ENCODE measurements at places on chromosomes 12 and 14. TPM values are rescaled to one million over a fixed set of nuclear protein-coding genes. Genes with fewer than 3 reads are reported as not detected.
A peak's percentile ranks its signal among the peaks of the same experiment; 100 is the strongest.

- H3K4me1 ChIP-seq, result no peaks in the 10 kb centered on the region
- no peak for DNase-seq
- H3K27ac ChIP-seq, result no peak overlapping the region
- H3K4me3 ChIP-seq, result no peak overlapping the region
- peaks cover 8% of the 10 kb centered on the region for H3K27me3 ChIP-seq
Measured at GRCh38 chr14:24063263-24063836, 8.0 kb upstream of the CPNE6 start.

DNA sequence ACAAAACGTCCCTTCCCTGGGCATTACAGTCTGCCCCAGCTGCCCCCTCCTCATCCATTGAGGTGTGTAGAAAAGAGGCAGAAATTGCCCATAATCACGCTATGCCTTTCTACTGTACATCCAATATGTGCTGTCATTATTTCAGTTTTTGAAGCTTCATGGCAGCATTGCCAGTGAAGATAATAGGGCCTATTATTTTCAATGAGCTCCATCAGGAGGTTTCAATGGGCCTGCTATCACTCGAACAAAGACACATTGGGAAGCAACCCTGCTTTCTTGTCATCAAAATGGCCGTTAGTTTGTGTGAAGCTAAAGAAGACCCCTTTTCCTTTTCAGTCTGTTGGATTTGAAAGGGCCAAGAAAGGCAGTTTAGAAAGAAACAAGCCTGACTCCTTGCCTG lies 653.8 kb downstream of the NOVA1 start:
- DNase-seq, result no peak
- H3K4me1 ChIP-seq, result no peaks in the 10 kb centered on the region
- no peaks in the 10 kb centered on the region for H3K36me3 ChIP-seq

NAV3 gene
- 8.5 TPM for total RNA-seq

SRRM4 gene
- not detected for total RNA-seq

BMP4 gene
- total RNA-seq, result 7.3 TPM

- H3K36me3 ChIP-seq, result peaks cover 21% of the 10 kb centered on the region
- H3K27ac ChIP-seq, result peak overlapping the region; percentile 88
- H3K27me3 ChIP-seq, result no peaks in the 10 kb centered on the region
- peaks cover 52% of the 10 kb centered on the region for H3K4me1 ChIP-seq
- no peak for DNase-seq
Measured at GRCh38 chr12:50187084-50187900, 20.1 kb upstream of the CERS5 start.

GRCh38 chr14:51507511-51507905 lies 144.2 kb upstream of the FRMD6 start:
- no peak for DNase-seq
- H3K27me3 ChIP-seq, result no peaks in the 10 kb centered on the region
- peaks cover 22% of the 10 kb centered on the region for H3K4me1 ChIP-seq
- peak overlapping the region; percentile 78 for H3K27ac ChIP-seq

DNA sequence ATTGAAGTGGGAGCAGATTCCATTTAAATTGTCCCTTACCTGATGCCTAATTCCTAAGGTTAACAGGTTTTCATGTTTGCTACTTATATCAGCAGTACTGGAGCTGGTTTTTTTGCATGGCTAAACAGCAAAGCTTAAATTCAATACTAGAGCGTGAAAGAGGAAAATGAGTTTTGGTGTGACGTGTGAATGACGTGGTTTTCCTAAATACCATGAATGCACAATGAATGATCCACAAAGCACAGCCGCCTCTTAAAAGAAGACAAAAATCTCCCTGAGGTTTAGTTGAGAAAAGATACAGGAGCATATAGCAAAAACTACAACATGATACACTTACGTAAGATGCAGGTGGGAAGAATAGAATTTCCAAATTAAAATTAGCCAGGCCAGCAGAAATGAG lies 731.1 kb downstream of the DIO2 start:
- no peak overlapping the region for H3K27ac ChIP-seq
- no peaks in the 10 kb centered on the region for H3K36me3 ChIP-seq
- H3K4me1 ChIP-seq, result peaks cover 11% of the 10 kb centered on the region
- DNase-seq, result no peak

C14orf39 gene
- 1.4 TPM for total RNA-seq

- H3K27me3 ChIP-seq, result peaks cover 2% of the 10 kb centered on the region
- no peak overlapping the region for H3K4me3 ChIP-seq
- H3K36me3 ChIP-seq, result no peaks in the 10 kb centered on the region
- peak; percentile 80 for DNase-seq
Measured at GRCh38 chr12:131372171-131372475, 338.8 kb upstream of the SFSWAP start.

VRTN gene
- total RNA-seq, result not detected

DNA sequence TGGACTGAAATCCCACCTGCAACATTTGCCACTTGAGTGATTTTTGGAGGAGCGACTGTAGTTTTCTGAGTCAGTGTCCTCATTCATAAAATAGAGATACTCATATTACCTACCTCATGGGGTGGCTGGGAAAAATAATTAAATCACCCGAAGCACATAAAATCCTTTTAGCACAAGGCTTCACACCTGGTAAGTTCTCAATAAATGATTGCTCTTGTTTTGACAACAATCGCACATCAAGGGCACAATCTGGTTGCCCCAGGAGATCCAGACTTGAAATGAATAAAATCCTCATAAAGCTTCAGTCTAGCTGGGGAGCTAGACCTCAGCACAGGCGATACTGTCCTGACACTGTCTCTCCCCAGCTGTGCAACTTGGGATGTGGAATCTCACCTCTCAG lies 76.0 kb upstream of the CCDC60 start:
- no peak overlapping the region for H3K4me3 ChIP-seq
- H3K27ac ChIP-seq, result no peak overlapping the region
- no peak for DNase-seq
- no peaks in the 10 kb centered on the region for H3K4me1 ChIP-seq
- H3K27me3 ChIP-seq, result no peaks in the 10 kb centered on the region

SYNDIG1L gene
- 0.26 TPM for total RNA-seq

DNA sequence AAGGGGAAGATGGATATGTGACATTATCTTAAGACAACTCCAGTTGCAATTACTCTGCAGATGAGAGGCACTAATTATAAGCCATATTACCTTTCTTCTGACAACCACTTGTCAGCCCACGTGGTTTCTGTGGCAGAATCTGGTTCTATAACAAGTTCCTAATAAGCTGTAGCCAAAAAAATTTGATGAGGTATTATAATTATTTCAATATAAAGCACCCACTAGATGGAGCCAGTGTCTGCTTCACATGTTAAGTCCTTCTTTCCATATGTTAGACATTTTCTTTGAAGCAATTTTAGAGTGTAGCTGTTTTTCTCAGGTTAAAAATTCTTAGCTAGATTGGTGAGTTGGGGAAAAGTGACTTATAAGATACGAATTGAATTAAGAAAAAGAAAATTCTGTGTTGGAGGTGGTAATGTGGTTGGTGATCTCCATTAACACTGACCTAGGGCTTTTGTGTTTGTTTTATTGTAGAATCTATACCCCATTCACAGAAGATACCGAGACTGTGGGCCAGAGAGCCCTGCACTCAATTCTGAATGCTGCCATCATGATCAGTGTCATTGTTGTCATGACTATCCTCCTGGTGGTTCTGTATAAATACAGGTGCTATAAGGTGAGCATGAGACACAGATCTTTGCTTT lies 36.9 kb downstream of the PSEN1 start:
- no peaks in the 10 kb centered on the region for H3K4me1 ChIP-seq
- DNase-seq, result no peak
- H3K27me3 ChIP-seq, result no peaks in the 10 kb centered on the region
- no peak overlapping the region for H3K27ac ChIP-seq

GRCh38 chr12:121304306-121304705 lies 7.8 kb upstream of the CAMKK2 start:
- H3K27ac ChIP-seq, result no peak overlapping the region
- H3K4me1 ChIP-seq, result no peaks in the 10 kb centered on the region
- H3K27me3 ChIP-seq, result peaks cover 2% of the 10 kb centered on the region
- peaks cover 11% of the 10 kb centered on the region for H3K36me3 ChIP-seq
- no peak overlapping the region for H3K4me3 ChIP-seq
- DNase-seq, result no peak

GPR137C gene
- 2.2 TPM for total RNA-seq

CRIP1 gene
- 34.1 TPM for total RNA-seq
